ENCODE measurements at places on chromosomes 2 and 18. TPM values are rescaled to one million over a fixed set of nuclear protein-coding genes. Genes with fewer than 3 reads are reported as not detected.

ANKRD23 gene
- 0.46 TPM for total RNA-seq

KIF5C gene
- total RNA-seq: under 0.01 TPM

ANKRD30B gene
- total RNA-seq: not detected

IL37 gene
- not detected for total RNA-seq

CHRND gene
- not detected for total RNA-seq

FAM237A gene
- not detected for total RNA-seq

NAPG gene
- total RNA-seq: 42.9 TPM

NUP35 gene
- 25.3 TPM for total RNA-seq

TOGARAM2 gene
- not detected for total RNA-seq

TUBA3D gene
- total RNA-seq: not detected

SLC40A1 gene
- total RNA-seq: 15.6 TPM

EVX2 gene
- total RNA-seq: not detected

FTCDNL1 gene
- total RNA-seq: 0.73 TPM

LRRTM1 gene
- total RNA-seq: not detected

CNGA3 gene
- total RNA-seq: not detected

ARHGEF33 gene
- total RNA-seq: 0.11 TPM

ATP8B1 gene
- total RNA-seq: 108 TPM

CRYBA2 gene
- total RNA-seq: not detected

GAREM1 gene
- 0.40 TPM for total RNA-seq

RGPD4 gene
- total RNA-seq: not detected

C2orf72 gene
- total RNA-seq: not detected

Measured in pulmonary artery endothelial cell (primary cell).